Daoy (cell line): ENCODE measurements at places on chromosomes 1 and 21.

- DNase-seq = no peak
Observed at GRCh38 chr1:84347271-84347931, 45.9 kb downstream of the SAMD13 start.

- DNase-seq = peak; percentile 36
Observed at GRCh38 chr1:215710036-215710898, 143.2 kb downstream of the KCTD3 start.

- no peak for DNase-seq
Observed at GRCh38 chr1:211324992-211325775, 1.4 kb upstream of the TRAF5 start.

GRCh38 chr1:169527001-169527400 is 41.3 kb upstream of the SLC19A2 start:
- no peak for DNase-seq

DNA sequence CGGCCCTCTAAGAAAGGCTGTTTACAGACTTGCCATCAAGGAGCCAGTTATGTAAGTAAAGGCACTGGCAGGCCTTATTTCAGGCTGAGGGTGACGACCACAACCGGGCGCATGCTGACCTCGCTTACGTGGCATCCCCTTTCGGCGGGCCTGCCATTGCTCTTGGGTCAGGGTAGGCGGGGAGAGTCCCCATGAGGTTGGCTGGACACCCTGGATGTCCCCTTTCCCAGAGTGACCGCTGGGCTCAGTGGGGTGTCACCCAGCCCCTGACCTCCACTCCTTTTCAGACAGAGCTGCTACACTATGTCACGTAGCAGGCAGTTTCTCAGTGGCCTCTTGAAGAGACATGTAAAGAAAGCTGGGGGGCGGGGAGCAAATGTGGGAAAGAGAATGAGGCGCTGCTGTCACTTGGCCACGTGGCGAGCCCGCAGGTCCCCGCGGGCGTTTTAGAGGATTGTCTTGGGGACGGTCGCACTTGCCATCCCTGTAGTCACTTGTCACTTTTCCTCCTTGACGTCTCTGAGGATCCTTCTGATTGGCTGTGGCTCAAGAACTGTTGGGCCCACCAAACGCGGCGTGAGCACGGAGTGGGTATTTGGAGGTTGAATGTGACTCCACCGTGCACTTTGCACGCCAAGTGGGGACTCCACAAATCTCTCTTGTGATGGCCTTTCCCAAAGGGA is 42.2 kb downstream of the SLC37A1 start:
- no peak for DNase-seq

DNA sequence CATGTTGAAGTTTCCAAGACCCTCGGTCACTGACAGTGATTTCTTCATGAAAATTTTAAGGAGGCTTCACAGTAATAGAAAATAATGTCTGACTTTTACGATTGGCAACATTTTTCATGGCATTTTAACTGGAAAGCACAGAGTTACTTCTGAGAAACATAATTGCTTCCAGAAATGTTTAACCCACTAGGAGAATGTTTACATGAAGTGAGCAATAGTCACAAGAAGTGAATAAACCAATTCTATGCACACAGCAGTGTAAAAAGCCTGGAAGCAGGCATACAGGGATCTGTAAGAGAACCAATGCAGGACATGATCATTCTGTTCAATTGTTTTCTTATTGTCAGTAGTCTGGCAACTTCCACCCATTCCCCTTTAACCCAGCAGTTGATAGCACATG is 316.2 kb upstream of the CXADR start:
- no peak for DNase-seq

DNA sequence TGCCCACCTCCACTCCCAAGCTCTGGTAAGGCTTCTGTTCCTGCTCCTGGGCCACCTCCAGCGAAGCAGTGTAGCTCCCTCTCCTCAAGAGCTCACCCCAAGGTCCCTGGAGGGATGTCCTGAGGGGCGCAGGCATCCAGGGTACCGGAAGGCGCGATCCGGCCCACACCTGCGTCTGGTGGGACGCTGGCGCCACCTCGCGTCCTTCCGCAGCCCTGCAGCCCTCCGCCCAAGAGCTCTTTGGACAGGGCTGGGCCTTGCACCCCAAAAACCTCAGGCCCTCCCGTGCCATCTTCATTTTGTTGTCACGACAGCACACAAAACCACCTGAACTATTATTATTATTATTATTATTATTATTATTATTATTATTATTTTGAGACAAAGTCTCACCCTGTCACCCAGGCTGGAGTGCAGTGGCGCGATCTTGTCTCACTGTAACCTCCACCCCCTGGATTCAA is 49.2 kb upstream of the PAX7 start:
- peak; percentile 72 for DNase-seq

- DNase-seq = no peak
Observed at GRCh38 chr21:26539566-26539965, 33.5 kb downstream of the CYYR1 start.

GRCh38 chr1:95169548-95169947 is 52.4 kb downstream of the TLCD4 start:
- DNase-seq = peak; percentile 53

GRCh38 chr1:211352985-211353515 is 26.4 kb downstream of the TRAF5 start:
- peak; percentile 26 for DNase-seq

DNA sequence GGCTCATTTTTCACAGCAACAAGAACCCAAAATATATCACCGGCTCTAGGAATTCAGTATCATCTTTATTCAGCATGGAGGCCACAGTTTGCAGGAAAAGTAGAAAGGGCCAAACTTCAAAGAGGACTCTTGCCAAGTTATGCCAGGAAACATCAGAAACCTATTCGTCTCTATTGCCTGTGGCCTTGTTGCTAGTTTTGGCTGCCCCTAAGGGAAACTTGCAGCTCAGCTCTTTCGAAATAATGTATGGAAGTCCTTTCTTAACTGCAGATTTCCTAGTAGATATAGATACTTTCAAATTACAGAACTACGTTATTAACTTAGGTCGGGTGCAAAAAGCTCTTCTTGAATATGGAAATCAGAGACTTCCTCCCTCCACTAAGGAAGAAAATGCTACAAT is 4.2 kb upstream of the NENF start:
- DNase-seq = no peak

DNA sequence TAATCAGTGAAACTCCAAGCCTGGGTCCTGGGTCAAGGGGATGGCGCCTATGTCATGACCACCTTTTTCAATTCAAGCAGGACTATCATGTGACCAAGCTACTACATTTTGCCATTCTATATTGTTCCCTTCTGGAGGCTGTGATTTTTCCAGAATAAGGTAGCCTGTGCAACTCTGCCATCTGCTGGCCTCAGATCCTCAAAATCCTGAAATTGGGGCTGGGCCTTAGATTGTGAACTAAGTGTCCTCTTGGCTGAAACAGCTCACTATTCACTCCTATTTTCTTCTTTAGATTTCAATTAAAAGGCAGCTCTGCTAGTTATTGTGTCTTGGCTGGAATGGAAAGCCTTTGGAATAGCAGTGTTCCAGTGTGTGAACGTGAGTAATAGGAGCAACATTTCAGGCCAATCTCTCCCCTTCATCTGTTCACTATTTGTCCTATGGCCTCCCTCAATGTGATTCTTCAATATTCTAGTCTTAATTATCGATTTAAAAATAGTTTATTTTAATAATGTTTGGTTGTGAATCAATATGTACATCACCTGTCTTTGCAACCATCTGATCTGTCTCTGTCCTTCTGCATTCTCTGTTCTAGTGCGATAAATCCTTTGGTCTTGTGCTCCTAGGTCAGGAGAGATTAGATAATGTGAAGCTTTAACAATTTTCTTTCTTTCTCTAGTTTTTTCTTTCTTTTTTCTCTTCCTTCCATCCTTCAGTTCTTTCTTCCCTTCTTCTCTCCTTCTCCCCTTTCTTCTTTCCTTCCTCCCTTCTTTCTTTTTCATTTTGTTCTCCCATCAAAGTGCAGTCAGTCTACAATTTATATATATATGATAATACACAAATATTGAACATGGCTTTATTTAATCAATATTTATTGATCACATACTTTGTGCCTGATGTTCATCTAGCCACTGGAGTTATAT is 69.8 kb downstream of the CR1 start:
- peak; percentile 9 for DNase-seq

- peak; percentile 5 for DNase-seq
Observed at GRCh38 chr1:171910786-171911185, 69.5 kb downstream of the DNM3 start.

GRCh38 chr1:226199971-226200370 is 13.4 kb upstream of the ACBD3 start:
- no peak for DNase-seq

GRCh38 chr1:93081716-93082115 is 2.6 kb downstream of the MTF2 start:
- peak; percentile 57 for DNase-seq

DNA sequence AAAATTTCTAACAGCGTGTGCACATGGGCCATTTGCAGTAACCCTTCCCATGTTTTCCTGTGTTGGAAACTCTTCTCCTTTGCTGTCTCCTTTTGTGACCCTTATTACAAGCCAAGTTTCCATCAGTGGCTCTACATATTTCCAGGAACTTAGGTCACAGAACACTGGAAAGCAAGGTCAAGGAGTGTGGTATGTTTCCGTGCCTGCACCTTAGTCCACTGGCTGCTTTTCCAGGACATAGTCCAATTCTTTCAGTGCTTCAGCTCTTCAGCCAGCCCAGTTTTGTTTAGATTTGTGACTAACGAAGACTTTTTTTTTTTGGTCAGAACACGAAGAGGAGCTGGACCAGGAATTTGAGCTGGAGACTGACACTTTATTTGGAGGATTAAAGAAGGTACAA is 33.8 kb downstream of the HHAT start:
- DNase-seq = no peak

- no peak for DNase-seq
Observed at GRCh38 chr1:201475130-201475529, 6.1 kb upstream of the PHLDA3 start.

GRCh38 chr21:38852278-38852677 is 46.5 kb downstream of the ETS2 start:
- no peak for DNase-seq

GRCh38 chr1:47002211-47002610 is 21.3 kb upstream of the CYP4X1 start:
- DNase-seq = no peak

GRCh38 chr1:168179438-168180147 is 831 bp downstream of the TIPRL start:
- peak; percentile 14 for DNase-seq

DNA sequence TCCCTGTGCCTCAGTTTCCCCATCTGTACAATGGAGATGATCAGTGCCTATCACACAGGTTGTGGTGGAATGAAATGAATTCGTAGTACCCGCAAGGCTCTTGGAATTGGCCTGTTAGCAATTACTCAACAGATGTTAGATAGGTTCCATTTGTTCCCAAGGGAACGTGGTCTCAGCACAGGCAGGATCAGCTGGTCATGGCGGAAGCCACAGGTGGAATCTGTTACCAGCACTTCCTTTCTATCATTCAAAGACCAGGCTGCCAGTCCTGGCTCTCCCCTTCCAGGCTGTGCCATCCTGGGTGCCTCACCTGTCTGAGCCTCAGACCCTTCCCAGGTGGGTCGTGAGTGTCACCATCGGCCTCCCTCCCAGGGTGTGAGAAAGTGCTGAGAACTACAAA is 61.5 kb downstream of the FBXO2 start:
- no peak for DNase-seq

GRCh38 chr1:194225821-194226220 is 1039.4 kb upstream of the B3GALT2 start:
- DNase-seq = no peak

- no peak for DNase-seq
Observed at GRCh38 chr1:53819387-53819786, 18.7 kb downstream of the NDC1 start.

DNA sequence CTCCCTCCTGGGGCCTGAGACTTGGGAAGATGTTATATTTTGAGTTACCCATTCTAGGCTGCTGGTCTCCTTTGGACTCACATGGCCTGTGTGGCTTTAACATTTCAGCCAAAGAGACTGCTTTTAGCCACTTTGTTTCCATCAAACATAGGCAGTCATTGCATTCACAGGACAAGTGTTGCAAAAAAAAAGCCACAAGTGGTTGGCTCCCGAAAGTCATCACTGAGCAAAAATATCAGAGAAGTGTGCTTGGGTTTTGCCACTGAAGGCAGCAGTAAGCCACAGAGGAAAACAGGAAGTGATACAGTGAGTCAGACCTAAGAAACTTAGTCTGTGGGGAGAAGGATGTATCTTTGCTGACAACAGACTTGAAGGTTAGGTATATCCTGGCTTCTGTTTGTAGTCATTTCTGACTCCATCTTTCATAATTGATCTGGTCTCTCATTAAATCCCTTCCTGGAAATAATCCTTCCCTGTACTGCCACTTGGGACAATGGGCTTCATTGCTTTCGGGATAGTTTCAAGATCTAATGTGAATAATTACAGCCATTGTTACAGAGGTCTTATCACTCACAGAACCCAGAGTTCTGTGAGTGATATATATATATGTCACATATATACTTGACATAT is 80.9 kb downstream of the COLGALT2 start:
- DNase-seq = peak; percentile 71

- no peak for DNase-seq
Observed at GRCh38 chr1:19003371-19004290, 47.2 kb upstream of the IFFO2 start.

- DNase-seq = no peak
Observed at GRCh38 chr21:31903896-31904295, 31.1 kb downstream of the HUNK start.

GRCh38 chr1:181394766-181395165 is 88.6 kb upstream of the CACNA1E start:
- no peak for DNase-seq
